Dermis lymphatic vessel endothelial cell (primary cell): ENCODE measurements at places on chromosomes 5 and 9. TPM values are rescaled to one million over a fixed set of nuclear protein-coding genes. Genes with fewer than 3 reads are reported as not detected.

CARD6 gene
- 44.2 and 50.4 TPM in 2 replicates for total RNA-seq

ROPN1L gene
- 3.0 and 3.6 TPM in 2 replicates for total RNA-seq

ADAMTS12 gene
- total RNA-seq: 2.2 and 2.4 TPM in 2 replicates

SPATA31A3 gene
- not detected in 2 replicates for total RNA-seq

BARHL1 gene
- not detected in 2 replicates for total RNA-seq

EIF4EBP3 gene
- 1.6 and 2.2 TPM in 2 replicates for total RNA-seq

EMB gene
- total RNA-seq: 0.09 and 0.11 TPM in 2 replicates

LHX2 gene
- total RNA-seq: not detected in 2 replicates

ZBED3 gene
- 0.95 and 1.6 TPM in 2 replicates for total RNA-seq

AJM1 gene
- 0.60 and 0.65 TPM in 2 replicates for total RNA-seq

P4HA2 gene
- 27.7 and 46.3 TPM in 2 replicates for total RNA-seq

DND1 gene
- under 0.01 and 0.09 TPM in 2 replicates for total RNA-seq

SPINK13 gene
- total RNA-seq: not detected in 2 replicates

CXXC5 gene
- total RNA-seq: 31.1 and 72.9 TPM in 2 replicates

SLC36A3 gene
- total RNA-seq: not detected in 2 replicates

MCTP1 gene
- total RNA-seq: 43.4 and 74.3 TPM in 2 replicates

HAVCR1 gene
- total RNA-seq: not detected in 2 replicates

RASGRF2 gene
- total RNA-seq: 21.1 and 41.7 TPM in 2 replicates
